Stimulated activated CD4-positive, alpha-beta T cell treated with anti-CD3 and anti-CD28 coated beads, Interleukin-12 subunit alpha, Interleukin-12 subunit beta, amount 100 ng/mL, for 4 hours (primary cell): ENCODE measurements at places on chromosomes 6 and 20.
A peak's percentile ranks its signal among the peaks of the same experiment; 100 is the strongest.

DNA sequence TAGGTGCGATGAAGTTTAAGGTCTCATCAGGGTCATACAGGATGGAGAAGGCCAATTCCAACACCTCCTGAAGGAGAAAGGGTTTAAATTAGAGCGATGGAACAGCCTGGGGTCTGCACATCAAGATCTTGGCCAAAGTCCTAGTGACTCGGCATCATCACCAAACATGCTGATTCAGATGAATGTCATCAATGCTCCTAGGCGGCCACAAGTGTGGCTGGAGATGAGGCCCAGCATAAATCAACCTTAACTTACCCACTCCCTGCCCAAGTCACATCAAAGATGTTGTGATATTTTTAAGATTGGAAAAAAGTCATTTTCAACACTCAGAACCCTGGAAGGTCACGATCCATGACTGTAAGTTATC lies 37.5 kb downstream of the ELMO2 start:
- DNase-seq = no peak

DNA sequence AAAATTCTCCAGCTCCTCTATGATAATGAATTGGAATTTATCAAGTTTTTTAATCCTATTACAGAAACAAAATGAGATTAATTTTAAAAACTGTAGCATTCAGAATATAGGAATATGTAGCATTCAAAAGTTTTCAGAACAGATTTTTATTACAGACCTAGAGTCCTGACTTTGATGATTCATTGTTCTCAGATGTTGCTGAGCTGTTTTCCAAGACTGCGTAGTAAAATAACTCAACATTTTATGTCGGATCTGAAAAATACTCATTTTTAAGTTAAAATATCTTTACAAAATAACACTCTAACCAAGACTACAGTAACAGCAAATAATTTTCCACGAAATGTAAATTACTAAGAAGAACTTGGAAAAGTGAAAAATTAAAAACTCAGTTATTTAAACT lies 67.1 kb downstream of the SYCP2 start:
- DNase-seq = no peak

DNA sequence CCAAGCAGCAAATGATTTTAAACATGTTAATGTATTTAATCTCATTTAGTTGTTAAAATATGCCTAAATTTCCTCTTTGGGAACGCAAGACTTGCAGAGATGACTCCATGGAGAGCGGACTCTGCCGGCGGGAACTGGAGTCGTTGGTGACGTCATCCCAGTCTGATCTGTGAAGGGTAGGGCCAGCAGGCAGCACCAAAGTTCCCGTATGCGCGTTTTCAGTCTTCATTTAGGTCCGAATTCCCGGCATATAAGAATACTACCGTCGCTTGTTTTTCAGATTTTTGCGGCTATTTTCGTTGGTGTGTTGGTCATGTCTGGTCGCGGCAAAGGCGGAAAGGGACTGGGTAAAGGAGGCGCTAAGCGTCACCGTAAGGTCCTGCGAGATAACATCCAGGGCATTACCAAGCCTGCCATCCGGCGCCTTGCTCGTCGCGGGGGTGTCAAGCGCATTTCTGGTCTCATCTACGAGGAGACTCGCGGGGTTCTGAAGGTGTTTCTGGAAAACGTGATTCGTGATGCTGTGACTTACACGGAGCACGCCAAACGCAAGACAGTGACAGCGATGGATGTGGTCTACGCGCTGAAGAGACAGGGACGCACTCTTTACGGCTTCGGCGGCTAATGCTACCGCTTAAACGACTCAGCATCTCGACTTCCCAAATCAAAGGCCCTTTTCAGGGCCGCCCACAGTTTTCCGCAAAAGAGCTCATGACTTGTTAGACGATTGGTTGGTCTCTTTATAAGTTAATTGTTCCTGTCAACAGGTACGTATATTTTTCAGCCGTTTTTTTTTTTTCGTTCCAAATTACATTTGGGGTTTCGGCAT lies 117.3 kb downstream of the HFE start:
- peak; percentile 68 for DNase-seq

DNA sequence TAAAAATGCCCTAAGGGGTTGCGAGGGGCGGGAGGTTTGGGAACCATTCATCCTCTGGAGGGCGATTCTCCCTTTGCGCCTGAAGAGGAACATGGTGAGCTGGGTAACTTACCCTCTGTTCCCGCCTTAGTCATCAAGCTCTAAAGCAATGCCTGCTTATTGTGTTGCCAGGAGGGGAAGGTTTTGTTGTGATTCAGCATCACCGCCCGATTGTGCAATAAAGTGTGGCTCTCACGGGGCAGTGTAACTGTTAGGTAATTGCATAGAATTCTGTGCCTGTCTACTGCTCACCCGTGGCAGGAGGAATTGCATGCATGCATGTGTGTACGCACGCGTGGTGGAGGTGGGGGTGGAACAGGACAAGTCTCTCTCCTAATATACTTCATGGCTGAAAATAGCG lies 95.5 kb upstream of the AGPAT4 start:
- DNase-seq = no peak

- DNase-seq = no peak
Measured at GRCh38 chr6:61649845-61650244, 636.2 kb downstream of the KHDRBS2 start.

DNA sequence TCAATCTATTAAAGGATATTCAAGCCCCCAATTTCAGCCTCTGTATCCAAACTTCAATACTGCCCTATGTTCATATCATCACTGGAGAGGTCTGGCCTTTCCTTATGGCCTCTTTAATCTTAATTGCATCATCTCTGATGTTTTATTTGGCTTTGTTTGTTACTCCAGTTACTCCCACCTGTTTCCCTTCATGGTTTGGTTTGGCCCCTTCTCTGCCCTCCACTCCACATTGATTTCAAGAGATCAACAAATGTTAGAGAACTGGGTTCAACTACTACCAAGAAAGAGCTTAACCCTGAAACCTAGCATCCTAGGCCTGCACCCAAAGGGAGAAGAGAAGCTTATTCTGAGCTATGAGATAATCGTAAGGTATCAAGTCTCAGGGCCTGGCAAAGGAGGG lies 221.6 kb downstream of the LAMA2 start:
- no peak for DNase-seq

DNA sequence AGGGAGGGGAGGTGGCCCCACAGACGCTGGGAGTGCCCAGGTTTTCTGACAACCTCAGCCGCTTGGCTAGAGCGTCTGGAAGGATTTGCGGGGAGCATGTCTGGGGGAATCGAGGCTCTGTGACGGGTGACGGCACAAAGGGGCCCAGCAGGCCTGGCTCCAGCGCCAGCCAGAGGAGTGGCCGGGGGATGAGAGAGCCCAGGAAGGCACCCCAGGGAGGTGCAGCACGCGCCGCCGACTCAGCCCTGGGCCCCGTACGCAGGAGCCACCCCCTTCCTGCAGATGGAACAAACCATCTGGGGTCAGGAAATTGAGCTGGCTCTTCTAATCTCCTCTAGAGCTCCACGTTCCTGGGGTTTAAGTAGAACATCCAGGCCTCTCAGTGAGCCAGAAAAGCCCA lies 5.9 kb upstream of the SLCO4A1 start:
- no peak for DNase-seq

- DNase-seq = no peak
Measured at GRCh38 chr20:7361321-7361720, 578.9 kb downstream of the HAO1 start.

DNA sequence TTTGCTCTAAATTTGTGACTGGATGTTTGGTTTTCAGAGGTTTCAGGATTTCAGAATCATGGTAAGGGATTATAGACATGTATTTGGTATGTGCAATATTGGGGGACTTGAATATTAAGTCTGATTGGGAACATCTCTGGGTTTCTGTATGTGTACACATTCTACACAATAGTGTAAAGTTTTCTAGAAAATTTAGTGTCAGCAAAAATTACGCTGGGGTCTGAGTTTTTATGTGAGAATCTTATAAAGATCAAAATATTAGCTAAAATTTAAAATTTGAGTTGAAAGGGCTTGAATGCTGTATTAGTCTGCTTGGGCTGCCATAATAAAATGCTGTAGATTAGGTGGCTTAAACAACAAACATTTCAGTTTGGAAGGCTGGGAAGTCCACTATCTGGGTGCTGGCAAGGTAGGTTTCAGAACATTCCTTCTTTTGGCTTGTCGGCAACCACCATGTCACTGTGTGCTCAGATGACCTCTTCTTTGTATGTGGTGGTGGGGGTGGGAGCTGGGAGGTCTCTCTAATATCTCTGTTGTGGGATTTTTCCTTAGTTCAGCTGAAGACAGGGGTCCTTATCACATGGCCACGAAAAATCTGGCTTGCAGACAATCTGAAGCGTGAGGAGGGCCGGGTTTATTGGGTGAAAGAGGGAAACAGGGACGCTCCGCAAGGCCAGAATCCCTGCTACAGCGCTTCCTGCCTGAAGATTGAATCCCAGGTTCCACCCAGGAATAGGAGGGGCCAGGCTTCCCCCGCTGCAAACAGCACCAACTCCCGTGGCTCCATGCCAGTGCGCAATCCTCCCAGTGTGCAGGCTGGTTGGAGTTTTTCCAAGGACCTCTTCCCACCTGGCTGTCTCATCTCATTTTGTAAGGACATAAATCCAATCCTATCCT lies 299.7 kb downstream of the PLCB1 start:
- DNase-seq = no peak

- DNase-seq = no peak
Measured at GRCh38 chr20:40442181-40442963, 246.7 kb downstream of the MAFB start.

DNA sequence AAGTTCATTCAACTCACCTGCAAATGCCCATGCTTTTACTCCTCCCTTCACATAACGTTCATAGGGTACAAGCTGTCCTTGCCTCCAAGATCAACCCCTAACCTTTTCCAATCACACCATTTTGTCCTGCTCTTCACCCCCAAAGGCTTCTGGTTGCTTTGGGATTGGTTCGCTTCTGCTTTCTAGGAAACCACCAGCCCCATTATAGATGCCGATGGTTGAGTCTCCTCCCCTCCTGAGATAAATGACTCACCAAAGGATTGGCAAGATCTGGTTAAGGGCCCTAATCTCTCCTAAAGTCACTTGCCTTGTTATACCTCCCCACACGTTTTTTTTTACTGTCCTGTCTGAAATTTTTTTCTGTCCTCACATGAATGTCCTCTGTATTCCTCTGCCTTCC lies 311.4 kb downstream of the HACE1 start:
- no peak for DNase-seq

DNA sequence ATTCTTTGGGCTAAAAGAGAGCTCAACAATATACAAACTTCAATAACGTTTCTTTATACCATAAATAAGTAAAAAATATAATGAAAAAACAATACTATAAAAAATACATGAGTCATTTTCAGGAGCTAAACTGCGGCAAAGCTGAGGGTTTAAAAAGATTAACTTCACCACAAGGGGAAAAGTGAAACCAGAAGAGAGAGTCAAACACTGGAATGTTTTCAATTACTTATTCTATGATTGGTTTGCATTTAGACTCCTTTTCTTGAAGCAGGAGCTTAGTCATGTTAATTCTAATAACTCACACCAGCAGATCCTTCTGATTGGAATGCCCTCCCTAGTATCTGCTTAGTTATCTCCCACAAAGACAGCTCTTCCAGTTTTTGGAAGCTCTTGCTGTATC lies 627.3 kb downstream of the UTRN start:
- no peak for DNase-seq

DNA sequence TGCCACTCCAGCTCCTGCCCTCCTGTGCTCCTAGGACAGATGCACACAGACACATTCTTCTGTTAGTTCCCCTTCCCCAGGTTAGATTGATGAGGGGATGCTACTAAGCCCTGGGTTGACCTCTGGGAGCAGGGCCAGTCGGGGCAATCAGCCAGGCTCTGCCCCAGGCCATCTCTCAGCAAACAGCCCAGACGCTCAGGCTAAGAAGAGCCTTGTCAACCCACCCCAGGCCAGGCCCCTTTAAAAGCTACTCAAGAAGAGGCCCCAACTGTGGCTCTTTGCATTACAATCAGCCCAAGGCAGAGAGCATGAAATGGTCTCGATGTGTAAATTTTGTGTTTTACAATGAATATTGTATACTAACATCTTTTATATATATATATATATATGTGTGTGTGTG lies 107.4 kb downstream of the TFAP2A start:
- DNase-seq = no peak

DNA sequence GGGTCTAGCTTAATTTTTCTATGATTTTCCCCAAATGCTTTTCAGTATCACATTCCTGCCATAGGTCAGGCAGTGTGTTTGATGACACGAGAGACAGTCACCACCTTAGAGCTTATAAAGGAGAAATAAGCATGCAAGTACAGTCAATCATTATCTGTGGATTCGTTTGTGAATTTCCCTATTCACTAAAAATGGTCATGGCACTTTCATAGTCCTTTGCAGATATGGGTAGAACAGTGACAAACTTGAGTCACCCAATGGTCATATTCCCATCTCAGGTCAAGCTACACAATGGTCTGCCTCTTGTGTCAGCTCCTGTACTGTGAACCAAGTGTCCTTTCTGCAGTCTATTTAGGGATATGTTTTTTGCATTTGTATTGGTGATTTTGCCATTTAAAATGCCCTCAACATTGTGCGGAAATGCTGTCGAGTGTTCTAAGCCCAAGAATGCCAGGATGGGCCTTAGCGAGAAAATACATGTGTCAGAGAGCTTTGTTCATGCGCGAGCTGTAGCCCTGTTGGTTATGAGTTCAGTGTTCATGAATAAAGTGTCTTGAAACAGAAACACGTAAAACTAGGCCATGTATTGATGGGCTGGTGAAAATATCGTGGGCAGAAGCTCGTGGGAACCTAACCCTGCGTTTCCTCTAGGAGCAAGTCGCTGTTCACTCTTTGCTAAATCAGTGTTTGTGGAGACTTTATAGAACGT lies 19.8 kb downstream of the SUMO4 start:
- no peak for DNase-seq
